Femur (tissue), 1 donor: ENCODE measurements at places on chromosomes 1 and 21.

DNA sequence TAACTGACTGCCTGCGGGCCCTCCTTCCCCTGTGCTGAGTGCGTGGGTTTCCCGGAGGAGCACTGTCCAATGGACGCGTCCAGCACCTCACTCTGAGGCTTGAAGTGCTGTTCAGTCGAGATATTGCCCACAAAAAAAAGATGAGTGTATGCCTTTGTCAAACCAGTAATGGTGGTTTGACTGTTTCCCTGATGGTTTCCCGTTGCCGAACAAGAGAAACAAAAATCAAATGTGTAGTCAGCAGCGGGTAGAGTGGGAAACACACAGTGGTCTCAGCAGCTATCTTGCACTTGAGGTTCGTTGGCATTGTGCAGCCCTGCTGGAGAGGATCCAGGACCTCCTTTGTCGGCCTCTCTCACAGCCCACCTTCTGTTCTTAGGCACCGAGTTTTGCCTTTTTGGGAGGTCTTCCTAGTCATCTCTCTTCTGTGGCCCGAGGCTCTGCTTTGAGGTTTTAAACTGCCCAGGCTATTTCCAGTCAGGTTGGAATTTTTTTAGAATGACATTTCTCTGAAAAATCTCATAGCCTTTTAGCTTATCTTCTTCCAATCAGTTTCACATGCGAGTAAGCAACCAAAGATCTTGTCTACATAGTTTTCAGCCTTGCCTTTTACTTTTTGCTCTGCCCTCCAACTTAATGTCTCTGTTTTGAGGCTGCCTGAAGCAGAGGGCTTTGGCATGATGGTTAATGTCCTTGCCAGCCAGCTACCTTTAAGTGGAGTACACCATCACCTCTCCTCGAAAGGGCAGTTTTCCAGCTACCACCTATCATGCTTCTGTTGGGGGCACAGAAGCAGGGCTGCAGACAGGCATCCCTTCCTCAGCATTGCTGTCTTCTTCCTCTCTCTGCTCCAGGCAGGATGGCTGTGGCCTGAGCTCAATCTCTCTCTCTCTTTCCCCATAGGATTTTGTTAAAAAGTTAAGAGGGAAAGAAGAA, 132.3 kb downstream of the URB2 start:
- DNase-seq = no peak

GRCh38 chr1:7671676-7672075, 99.4 kb upstream of the VAMP3 start:
- no peak for DNase-seq

DNA sequence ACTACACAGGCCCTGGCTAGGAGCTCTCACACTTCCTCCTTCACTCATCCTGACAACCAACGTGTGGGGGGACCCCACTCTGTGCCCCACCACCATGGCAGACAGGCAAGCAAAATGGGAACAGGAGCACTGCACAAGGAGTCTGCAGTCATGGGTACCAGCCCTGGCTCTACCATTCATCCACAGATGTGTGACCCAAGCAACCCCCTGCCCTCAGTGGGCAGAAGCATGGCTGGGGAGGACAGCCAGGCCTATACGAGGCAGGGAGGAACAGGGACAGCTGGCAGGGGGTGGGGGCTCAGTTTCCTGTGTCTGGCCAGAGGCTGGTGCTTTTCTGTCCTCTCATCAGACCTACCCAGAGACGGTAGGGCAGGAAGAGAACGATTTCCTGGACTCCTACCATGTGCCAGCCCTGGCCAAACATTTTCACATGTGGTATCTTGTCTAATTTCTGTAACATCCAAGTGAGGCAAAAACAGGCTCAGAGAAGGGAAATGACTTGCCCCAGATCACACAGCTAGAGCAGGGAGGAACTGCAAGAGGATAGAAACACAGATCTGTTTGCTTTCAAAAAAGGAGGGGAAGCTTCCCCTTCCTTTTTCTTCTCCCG, 178.0 kb downstream of the HIVEP3 start:
- no peak for DNase-seq

- no peak for DNase-seq
Measured at GRCh38 chr1:109084563-109085517, 5.7 kb upstream of the TMEM167B start.

DNA sequence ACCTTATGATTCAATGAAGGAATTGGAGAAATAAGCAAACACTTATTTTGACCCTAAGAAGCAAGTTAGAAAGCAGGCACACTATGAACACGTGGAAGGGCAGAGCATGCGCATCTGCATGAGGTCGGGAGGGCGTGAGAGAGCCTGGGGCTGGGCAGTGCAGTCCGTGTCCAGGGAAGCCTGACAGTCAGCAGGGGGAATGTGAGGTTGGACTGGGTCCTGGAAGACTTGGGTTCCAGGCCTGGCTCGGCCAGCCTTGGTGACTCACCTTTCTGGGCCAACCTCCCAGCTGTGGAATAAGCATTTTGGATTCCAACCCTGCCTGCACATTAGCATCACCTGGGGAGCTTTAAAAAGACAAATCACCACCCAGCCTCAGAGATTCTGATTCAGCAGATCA, 26.6 kb upstream of the LMX1A start:
- DNase-seq = peak; percentile 84

DNA sequence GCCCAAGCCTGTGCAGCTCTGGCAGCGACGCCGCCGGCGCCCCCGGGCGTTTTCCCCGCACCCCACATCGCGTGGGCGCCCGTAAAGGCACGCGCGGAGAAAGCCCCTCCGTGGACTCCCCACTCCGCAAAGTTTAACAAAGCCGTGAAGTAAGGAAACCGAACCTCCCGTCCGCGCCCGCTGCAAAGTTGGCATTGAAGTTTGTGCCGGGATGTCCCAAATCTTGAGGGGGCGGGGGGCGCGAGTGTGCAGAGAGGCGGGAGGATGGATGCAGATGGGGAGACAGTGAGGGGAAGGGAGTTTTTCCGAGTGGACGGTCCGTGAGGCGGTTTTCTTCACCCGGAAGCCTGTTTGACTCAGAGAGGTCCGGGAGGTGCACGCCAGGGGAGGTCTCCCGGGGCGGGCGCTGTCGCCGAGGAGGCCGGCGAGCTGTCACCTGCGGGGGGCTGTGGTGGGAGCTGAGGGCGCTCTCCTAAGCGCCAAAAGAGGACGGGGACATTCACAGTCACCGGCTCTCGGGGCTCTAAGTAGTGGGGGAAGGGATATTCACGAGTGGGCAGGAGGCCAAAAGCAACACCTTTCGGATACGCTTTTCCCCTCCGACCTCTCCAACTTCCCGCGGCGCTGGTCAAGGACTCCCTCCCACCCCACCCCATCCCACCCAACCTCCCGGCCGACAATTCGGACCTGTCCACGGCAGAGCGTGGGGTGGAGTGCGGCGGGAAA, 1.3 kb downstream of the WLS start:
- DNase-seq = peak; percentile 62

DNA sequence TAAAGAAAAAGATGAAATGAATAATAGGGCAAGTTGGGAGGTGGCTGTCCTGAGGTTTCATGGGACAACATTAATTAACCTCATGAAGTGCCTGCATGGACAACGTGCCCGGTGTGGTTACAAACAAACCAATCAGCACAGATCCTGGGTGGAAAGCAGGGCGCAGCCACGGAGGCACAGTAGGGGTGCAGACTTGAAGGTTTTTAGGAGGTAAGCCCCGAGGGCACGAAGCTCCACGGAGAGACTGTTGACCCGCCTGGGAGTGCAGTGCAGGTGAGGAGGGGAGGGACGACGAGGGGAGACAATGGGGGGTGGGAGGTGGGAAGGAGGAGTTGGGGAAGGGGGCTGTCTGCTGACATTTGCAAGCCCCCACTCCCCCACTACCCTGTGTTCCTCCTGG, 2.3 kb upstream of the RIPK4 start:
- DNase-seq = no peak

DNA sequence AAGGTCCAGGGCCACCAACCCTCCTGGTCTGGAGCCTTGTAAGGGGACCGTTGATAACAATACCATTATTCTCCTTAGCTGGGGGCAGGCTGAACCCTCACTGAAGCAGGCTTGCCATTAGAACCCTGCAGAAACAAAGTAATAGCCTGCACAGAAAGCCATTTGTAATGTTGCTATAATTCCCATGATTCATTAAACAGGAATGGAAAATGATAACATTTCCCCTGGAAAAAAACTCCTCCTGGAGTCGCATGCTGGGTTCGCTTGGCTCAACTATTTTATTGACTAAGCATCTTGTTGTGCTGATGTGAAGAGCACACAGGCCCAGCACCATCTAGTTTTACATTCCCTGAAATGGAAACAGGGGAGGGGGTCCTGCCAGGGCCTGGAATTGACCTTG, 155.6 kb upstream of the CSF3R start:
- DNase-seq = no peak

- no peak for DNase-seq
Measured at GRCh38 chr1:68132426-68133130, 82.2 kb upstream of the DIRAS3 start.

DNA sequence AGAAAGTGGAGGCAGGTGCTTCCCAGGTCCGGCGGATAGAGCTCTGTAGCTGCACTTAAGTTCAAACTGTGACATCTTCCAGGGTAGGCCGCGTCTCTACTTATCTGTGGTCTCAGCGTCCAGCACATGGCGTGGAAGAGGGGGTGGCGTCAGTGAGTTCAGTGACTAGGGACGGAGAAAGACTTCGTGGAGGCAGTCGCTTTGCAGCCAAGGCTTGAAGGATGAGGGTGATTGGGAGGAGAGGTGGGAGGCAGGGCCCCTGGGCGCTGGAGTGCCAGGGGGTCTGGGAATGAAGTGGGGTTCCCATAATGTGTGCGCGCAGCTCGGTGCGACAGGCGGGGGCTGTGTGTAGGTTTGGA, 444 bp upstream of the AGO1 start:
- no peak for DNase-seq

GRCh38 chr1:186054003-186054402, 319.8 kb downstream of the HMCN1 start:
- DNase-seq = no peak

DNA sequence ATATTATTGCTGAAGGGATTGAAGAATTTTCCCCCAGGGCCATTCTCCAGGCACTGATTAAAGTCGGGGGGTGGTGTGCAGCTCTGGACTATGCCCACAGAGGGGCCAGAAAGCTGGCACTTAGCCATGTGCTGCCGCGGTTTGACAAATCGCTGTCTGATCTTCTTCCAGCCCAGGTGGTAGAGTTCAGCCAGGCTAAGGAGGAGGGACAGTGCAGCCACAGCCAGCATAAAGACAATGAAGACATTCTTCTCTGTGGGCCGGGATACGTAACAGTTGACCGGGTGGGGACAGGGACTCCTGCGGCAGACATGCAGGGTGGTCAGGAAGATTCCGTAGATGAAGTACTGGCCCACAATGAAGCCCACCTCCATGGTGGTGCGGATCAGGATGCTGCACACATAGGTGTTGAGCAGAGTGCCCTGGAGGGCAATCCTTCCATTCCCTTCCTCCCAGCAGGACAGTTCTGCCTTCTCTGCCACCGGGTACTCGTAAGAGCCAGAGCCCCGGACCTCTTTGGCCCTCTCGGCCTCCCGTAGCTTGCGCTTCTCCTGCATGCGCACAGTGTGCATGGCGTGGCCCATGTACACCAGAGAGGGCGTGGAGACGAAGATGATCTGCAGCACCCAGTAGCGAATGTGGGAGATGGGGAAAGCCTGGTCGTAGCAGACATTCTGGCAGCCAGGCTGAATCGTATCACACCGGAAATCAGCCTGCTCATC, 1.9 kb downstream of the GJA5 start:
- no peak for DNase-seq

GRCh38 chr1:41344708-41345159, 16.5 kb upstream of the FOXO6 start:
- DNase-seq = no peak
